Hematopoietic multipotent progenitor cell treated with erythropoietin and hydrocortisone succinate and interleukin-3 and kit ligand, for 8 days (in vitro differentiated cells): ENCODE measurements at places on chromosomes 2 and 18.

- no peak for DNase-seq
Measured at GRCh38 chr2:121330921-121331320, 45.9 kb upstream of the TFCP2L1 start.

GRCh38 chr18:2903006-2903405 is 56.2 kb downstream of the EMILIN2 start:
- DNase-seq = peak; percentile 67

DNA sequence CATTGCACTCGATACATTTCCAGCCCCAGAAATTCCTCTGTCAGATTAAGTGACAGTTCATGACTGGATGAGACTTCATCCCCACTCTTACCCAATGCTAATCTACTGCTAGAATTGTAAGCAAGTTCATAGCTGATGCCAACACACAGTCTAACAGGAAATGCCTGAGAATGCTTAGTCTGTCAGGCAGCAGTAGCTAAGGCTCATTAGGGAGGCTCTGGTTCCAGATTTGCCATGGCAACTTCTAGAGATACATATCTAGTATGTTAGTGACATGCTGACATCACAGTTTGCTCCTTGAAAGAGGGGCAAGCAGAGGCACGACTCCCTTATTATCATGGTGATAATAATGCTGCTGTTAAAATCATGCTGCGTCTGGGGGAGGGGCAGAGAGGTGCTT is 198.4 kb downstream of the RBM43 start:
- DNase-seq = no peak

- no peak for DNase-seq
Measured at GRCh38 chr2:64946769-64947247, 42.4 kb upstream of the SLC1A4 start.

- DNase-seq = peak; percentile 75
Measured at GRCh38 chr2:208627916-208628315, 221.3 kb downstream of the PTH2R start.

- DNase-seq = no peak
Measured at GRCh38 chr2:46775722-46776121, 139.9 kb downstream of the MCFD2 start.

DNA sequence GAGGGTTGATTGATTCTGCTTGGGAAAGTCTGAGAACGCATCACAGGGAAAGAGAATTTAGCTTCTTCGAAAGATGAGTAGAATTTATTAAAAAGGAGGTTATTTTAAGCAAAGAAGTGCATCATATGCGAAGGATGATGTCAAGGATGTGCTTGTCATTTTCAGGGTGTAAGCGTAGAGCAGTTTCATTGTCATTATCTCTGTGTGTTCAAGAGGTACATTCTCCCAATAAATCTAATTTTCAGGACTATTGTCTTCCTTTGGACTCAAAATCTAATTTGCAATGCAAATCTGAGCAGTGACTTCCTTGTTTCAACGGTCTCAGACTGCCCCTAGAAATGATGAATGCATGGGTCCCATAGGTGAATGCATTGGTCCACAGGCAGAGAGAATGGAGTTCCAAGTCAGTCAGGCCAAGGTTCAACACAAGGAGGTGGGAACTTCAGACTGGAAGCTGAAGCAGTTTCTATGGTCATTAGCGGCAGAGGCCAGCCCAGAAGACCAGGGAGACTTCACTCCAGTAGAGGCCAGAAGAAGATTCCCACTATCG is 99.8 kb downstream of the CDC42EP3 start:
- no peak for DNase-seq

DNA sequence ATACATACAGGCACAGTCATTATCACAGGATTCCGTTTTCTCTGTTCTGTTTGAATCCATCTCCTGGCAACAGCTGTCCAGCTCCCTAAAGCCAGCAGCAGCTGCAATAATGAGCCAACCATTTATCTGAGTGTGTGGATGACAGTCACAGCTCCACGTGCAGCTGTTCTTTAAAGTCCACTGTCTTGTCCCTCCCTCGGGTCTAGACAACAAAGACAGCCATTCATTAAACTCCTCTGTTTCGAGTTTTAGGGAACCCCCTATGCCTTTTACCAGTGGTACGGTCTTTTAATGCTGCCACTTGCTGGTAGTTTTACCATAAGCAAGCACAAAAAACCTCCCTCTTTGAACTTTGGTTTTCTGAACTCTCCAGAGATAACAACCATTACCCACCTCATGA is 16.0 kb upstream of the MSGN1 start:
- DNase-seq = no peak

- DNase-seq = no peak
Measured at GRCh38 chr2:160471950-160472349, 21.7 kb downstream of the RBMS1 start.

DNA sequence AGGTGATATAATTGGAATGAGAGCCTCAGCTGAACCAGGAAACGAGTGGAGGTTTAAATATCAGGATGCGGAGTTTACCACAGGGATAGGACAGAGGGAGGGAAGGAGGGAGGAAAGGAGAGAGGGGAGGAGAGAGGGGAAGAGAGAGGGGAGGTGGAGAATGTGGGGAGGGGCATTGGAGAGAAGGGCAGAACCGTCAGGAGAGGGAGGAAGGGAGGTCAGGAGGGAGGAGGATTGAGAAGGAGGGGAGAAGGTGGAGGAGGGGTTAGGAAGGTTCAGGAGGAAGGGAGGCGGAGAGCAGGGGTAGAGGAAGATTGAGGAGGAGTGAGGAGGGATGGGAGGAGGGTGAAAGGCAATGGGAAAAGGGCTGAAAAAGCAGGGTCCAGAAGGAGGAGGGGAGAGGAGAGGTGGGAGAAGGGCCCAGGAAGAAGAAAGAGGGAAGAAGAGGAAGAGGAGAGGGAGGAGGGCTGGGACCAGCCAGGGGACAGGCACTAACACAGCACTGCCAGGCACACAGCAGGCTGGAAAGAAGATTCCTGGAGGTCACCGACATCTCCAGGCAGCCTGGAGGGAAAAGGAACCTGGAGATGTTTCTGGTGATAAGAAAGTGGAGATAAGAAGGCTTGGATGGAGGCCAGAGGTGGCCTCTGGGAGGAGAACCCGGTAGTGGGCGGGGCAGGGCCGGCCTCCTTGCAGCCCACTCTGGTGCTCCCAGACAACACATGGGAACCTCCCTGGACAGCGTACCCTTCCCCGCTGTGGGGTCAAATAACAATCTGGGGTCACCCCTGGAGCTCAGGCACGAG is 176.7 kb upstream of the SMAD2 start:
- DNase-seq = no peak

GRCh38 chr2:160920791-160921303 is 239.4 kb upstream of the TANK start:
- DNase-seq = no peak

GRCh38 chr2:40803900-40804299 is 352.0 kb upstream of the SLC8A1 start:
- DNase-seq = no peak

GRCh38 chr2:9336241-9336575 is 87.1 kb downstream of the ITGB1BP1 start:
- DNase-seq = peak; percentile 21

DNA sequence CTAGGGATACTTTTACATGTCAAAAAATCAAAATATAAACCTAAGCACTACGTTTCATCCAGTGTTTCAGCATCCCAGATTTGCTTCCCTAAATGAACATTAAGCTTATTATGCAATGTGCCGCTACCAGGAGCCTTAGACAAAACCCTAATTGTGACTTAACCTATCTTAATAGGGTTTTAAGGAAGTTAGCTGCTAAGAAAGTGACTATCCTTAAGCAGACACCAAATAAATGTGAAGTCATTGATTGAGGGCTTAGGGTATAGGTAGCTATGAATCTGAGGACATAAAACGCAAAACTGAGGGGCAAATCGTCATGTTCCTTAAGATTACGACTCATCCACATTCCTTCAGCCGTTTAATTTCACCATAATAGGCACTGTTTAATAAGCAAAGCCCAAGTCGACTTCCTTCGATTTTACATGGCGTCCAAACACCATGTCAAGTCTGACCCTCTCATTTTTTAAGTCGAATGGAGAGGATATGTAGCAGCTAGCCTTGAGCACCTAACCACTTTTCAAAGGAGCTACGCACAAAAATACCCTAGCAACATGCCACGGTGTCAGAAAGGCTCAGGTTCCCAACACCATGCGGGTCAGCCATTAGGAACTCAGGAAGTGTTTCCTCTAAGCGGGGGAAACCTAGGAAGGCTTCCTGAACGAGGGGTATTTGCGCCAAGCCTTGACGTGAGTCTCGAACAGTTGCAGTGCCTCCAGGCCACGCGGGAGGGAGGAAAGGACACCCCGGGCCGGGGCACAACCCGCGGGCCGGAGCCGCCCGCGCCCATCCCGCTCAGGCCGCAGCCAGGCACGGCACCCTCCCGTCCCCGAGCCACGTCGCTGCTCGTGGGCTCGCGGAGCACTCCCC is 1.0 kb downstream of the HDLBP start:
- DNase-seq = peak; percentile 67

DNA sequence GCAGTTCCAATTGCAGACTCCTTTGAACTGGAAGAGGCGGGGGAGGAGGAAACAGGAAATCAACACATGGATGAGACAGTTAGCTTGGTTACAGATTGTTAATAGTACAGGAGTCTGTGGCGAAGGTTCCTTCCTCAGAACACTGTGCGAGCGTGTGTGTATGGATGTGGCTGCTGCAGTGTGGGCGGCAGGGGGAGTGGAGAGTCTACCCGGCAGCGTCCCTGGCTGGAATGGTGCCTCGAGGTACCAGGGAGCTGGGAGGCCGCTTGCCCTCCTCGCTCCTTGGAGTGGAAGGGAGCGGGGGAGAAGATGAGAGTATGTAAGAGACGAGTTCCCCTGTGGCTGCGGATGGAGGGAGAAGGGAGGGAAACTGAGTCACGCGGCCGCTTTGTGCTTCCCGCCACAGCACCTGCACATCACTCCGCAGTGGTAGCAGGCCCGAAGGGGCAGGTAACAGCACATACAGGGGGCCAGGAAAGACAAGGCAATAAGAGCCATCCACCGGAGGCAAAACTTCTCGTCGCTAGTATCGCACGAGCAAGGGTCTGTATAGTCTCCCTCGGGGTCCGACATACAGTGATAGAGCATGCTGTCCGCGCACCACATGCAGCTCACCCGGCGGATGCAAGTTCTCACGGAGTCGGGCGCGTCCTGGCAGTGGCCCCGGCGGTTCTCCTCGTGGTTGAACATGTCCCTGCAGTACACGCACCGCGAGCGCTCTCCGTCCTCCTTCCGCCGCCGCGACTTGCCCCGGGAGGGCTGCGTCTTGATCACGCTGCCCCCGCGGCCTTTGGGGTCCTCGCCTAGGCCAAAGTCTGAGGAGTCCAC is 85.7 kb downstream of the ACTR2 start:
- no peak for DNase-seq

- no peak for DNase-seq
Measured at GRCh38 chr2:151673016-151673415, 61.3 kb downstream of the NEB start.

- peak; percentile 64 for DNase-seq
Measured at GRCh38 chr2:25867396-25868003, 10.8 kb downstream of the ASXL2 start.

GRCh38 chr18:46302528-46303485 is 198.6 kb downstream of the HAUS1 start:
- no peak for DNase-seq

DNA sequence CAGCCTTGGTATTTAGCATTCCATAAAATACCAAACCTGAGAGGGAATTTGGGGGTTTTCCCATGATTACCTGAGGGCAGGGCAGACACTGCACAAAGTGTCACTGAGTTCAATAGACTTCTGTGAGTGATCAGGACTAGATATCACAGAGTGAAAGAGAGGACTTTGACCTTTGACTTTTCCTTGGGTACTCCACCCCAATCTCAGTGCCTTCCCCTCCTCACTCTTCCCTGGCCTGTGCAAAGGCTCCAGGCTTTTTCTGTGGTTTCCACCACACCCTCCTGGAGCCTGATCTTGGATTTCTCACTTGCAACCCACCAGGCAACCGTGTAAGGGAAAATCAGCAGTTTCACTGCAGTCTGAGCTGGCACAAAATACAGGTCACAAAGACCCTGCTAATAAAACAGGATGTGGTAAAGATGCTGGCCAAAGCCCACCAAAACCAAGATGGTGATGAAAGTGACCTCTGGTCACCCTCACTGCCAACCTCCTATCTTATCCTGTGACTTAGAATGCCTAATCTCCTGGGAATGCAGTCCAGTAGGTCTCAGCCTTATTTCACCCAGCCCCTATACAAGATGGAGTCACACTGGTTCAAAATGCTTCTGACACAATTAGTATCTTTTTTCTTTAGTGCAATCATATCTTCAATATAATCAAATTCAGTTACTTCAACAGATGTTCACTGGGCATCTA is 64.0 kb downstream of the BOD1L2 start:
- no peak for DNase-seq

DNA sequence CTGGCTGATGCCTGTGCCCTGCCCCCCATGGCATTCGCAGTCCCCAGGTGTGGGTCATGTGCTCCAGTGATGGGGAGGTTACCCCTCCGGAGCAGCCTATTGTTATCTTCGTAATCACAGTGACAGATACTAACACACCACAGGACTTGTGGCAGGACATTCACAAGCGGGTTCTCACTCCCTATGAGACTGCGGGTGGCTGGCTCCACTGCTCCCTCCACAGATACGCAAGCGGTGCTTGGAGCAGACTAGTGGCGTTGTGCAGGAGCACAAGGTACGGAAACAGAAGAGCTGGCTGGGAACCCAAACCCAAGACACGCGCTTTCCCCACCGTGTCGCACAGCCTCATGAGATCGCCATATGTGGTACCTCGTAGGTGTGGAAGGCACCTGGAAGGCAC is 52.2 kb downstream of the ACKR3 start:
- DNase-seq = no peak

DNA sequence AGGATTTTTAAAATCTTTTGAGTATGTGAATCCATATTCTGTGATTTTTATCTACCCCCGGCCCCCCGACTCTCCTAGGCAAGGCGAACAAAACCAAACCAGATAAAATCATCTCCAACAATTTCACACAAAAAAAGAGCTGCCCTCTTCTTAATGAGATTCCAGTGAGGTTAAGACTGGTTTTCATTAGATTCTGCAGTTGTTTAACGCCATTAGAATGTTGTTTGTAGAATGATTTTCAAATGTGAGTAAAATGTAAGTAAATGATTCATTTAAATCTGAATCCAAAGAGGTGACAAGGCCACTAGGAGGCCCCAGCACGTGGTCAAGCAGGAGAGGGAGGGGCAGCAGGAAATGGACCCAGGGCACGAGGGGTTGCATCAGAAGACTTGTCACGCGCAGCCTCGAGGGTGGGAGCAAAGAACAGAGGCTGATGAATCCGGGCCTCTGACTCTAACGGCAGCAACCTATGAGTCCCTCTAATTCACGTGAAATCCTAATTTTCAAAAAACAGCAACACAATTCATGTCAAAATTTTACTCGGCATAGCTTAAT is 24.3 kb upstream of the KLHL29 start:
- DNase-seq = no peak

- DNase-seq = no peak
Measured at GRCh38 chr2:85215448-85216401, 82.5 kb downstream of the TCF7L1 start.

DNA sequence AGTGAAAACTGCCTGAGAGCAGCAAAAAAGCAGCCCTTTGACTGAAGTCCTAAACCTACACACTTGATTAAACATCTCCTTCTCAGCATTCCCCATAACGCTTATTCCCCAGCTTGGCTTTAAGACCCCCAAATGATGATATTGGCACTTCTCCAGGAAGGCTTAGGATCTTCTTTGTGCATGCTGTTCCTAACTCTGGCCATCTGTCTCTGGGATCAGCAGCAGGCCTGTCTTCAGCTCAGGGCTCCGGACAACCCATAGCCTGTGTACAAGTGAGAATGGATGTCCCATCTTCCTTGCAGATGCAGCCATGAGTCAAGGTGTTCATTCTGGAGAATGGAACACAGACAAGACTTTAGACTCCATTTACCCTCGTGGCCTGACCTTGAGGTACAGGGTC is 81.6 kb upstream of the TMEM17 start:
- no peak for DNase-seq
